ENCODE measurements at places on chromosomes 1 and 21.

DNA sequence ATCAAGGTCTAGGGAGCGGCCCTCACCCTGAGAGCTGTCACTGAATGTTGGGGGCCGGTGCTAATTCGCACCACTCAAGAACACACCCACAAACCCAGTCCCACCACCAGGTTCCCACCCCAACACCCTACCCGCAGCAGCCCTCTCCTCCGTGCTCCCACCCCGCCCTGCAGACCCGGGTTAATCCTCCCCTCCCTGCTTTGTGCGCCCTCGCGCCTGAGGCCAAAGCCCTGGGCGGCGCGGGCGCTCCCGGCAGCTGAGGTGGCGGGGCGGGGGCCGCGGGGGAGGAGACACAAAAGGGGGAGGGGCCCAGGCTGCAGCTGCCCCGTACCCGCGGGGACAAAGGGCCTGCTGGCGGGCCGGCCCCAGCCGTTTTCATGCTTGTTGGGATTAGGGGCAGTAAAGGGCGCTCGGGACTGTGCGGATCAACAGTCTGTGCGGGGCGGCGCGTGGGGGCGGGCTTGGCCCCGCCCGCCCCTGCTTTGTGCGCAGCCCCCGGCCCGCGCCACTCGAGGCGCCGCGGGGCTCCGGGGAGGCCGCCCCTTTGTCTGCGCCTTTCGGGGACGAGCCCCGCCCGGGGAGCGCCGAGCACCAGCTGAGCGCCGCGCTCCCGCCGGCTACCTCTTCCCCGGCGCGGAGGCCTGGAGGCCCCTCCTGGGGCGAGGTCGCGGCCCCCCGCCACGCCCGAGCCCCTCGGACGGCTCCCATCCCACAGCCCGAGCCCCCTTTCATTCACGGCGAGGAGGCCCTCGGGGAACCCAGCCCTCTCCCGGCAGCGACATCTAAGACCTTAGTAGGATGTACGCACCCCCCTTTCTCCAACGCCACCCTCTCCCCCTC lies 10.9 kb downstream of the C1orf216 start:
- DNase-seq: peak; percentile 14

DNA sequence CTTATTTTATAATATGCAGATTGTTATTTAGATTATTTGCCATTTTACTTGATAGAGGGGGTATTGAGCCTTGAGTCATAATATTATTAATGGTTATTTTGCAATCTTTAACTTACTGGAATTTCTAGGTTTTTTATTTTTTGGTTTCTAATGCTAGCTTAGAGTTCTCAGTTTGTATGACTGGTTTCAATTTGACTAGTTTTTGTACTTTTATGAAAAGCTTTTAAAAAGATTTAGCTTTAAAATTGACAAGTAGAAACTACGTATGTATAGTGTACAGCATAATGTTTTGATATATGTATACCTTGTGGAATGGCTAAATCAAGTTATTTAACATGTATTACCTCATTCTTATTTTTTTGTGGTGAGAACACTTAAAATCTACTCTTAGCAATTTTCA lies 41.5 kb downstream of the CEP350 start:
- DNase-seq: no peak

DNA sequence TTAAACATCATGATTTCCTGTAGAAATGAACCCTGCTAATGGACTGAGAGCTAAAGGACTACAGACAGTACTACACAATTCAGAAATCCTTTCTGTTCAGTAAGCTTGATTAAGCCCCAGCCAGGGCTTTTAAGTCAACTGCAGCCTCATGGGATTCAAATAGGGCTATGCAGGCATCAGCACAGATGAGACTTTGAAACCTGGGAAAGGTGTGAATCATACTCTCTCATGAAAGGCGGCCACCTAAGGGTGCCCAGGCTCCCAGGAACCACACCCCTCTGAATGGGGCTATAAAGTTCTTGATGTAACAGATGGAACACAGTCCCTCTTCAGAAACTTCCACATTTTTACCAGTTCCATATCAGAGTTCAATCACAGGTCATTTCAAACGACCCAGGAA lies 7.6 kb downstream of the SIPA1L2 start:
- peak; percentile 83 for DNase-seq

DNA sequence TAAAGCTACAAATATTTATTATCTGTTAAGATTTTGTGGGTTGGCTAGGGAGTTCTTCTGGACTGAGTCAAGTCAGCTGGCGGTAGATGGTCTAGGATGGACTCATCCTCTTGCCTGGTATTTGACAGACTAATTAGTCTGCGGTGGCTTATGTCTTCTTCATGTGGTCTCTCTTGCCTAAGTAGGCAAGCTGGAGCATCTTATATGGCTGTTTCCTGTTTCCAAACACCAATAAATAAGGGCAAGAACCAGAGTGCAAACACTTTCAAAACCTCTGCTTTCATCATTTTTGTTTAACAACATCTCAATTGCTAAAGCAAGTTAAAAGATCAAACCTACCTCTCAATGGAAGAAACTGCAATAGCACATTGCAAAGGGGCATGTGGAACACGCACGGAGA lies 484.8 kb downstream of the PTPRC start:
- DNase-seq: no peak

- no peak for DNase-seq
Measured at GRCh38 chr1:228472655-228473054, 14.5 kb upstream of the RNF187 start.

DNA sequence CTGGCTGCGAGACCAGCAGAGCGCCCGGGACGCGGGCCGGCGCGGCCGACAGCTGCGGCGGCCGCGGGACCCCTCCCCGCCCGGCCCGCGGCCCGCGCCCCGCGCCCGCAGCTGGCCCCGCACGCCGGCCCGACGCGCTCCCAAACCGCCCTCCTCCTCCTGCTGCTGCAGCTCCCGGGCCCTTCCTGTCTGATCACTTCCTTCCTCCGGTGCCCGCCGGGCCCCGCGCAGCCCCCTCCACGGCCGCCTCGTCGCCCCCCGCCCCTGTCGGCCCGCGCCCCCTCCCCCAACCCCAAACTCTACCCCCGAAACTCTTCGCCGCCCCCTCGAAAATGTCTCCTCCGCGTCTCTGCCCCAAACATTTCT lies 594 bp downstream of the LUZP1 start:
- DNase-seq: no peak

- no peak for DNase-seq
Measured at GRCh38 chr1:41546833-41547135, 62.3 kb upstream of the EDN2 start.

DNA sequence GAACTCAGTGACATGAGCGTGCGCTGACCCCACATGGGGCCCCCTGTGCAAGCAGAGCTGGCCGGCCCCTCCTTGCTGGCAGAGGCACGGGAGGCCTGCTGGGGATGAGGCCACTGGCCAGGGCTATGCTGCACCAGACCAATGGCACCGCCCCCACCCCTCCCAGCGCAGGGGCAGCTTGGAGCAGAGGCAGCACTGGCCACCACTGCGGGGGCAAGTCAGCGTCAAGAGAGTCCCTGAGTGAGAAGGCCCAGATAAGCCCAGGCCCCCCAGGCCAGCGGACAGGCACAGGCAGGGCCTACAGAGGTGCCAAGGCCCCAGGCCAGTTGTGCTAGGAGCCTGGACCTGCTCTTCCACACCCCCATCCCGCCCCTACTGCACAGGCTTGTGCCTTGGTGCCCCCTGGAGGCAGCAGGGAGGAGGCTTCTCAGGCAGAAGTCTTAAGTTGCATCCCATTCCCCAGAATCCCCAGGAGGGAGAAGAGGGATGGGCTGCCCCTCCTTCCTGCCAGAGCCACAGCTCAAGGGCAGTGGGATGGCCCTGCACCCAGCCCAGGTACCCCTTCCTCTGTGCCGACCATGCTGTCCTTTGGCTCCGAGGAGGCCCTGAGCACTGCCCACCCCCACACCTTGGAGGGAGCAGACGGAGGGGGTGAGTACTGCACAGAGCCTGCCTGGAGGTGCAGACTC lies 35.8 kb downstream of the EPHX1 start:
- DNase-seq: peak; percentile 22

DNA sequence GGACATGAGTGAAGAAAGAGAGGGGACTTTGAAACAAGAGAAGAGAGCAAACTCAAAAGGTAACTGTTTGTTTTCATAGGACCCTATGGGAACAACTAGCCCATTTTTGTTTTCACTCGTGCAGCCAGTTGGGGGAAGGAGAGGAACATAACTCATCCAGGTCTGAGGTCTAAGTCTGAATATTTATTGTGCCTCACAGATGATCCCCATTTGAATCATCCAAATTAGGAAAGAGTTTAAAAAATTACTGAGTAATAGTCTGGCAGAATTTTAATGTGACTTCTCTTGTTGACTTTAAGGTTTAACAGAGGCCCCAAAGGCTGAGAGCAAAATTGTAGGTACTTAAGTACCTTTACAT lies 10.4 kb upstream of the TSPAN2 start:
- no peak for DNase-seq

DNA sequence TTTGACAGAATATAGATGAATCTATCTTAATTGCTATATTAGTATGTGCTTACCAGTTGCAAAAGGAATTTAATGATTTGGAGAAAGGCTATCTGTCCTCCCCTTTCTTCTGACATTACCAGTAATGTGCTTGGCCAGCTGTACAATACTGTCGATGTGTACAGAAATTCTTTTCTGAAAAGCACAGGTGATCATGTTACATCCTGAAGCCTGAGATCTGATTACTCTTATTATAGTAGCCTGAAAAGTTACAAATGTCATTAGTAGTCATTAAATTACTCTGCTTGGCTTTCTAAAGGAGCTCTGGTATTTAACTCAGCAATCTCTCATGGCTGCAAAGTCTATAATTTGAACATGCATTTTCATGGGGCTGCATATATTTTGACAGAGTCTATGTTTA lies 209.8 kb downstream of the PTPRC start:
- no peak for DNase-seq

- no peak for DNase-seq
Measured at GRCh38 chr1:173903827-173904531, 13.1 kb downstream of the SERPINC1 start.

DNA sequence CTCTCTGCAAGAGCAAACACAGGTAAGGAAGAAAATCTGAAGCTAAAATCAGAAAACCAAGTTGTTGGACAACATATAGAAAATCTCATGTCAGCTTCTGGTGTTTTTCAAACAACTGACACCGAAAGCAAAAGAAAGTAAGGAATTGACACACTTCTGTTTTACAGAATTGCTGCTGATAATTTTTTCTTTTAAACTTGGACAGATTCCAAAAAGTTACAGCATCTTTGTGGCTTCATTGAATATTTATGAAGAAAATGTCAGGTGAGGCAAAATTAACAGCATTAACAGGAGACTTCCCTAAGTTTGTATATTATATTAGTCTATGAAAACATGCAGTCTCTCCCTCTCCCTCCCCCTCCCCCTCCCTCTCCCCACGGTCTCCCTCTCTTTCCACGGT lies 14.9 kb upstream of the CTSS start:
- no peak for DNase-seq

DNA sequence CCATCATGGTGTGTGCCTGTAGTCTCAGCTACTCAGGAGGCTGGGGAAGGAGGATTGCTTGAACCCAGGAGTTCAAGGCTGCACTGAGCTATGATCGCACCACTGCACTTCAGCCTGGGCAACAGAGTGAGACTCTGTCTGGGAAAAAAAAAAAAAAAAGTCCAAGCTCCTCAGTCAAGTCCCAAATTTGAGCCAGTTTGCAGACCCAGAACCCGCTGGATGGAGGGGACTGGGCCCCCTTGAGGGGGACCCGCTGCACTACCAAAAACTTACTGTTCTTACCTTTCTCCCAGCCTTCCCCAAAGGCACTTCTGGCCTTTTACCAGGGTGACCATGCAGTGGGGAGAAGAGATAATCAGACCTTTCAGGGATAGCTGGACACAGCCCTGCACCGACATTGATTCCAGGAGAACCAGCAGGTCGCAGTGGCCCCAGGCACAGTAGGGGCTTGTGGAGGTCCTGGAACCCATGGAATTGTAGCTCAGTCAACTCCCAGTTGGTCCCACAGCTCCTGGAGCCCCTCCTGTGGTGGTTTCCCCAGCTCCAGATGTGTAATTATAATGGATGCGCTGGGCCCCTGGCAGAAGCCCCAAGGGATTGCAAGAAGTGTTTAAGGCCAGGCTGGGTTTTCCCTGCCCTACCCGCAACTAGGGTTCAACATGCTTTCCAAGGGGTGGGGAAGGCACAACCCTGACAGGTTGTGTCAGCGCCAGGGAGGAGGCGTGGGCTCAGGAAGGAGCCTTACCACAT lies 4.1 kb upstream of the WNT9A start:
- DNase-seq: no peak

GRCh38 chr1:109239409-109240068 lies 9.8 kb upstream of the CELSR2 start:
- DNase-seq: no peak

GRCh38 chr1:181251001-181251712 lies 162.7 kb downstream of the IER5 start:
- peak; percentile 63 for DNase-seq

DNA sequence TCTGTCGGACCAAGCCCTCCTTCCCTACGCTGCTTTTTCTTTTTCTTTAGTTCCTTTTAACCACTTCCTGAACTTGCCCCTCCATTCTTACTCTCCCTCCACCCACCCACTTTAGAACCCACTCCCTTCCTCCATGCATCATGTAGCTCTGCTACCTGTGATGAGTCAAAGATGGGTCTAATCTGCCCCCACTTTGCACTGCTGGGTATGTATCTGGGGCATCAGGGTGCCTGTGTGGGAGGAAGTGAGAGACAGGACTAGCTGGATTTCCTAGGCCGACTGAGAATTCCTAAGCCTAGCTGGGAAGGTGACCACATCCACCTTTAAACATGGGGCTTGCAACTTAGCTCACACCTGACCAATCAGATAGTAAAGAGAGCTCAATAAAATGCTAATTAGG lies 157.7 kb downstream of the SEC16B start:
- no peak for DNase-seq

DNA sequence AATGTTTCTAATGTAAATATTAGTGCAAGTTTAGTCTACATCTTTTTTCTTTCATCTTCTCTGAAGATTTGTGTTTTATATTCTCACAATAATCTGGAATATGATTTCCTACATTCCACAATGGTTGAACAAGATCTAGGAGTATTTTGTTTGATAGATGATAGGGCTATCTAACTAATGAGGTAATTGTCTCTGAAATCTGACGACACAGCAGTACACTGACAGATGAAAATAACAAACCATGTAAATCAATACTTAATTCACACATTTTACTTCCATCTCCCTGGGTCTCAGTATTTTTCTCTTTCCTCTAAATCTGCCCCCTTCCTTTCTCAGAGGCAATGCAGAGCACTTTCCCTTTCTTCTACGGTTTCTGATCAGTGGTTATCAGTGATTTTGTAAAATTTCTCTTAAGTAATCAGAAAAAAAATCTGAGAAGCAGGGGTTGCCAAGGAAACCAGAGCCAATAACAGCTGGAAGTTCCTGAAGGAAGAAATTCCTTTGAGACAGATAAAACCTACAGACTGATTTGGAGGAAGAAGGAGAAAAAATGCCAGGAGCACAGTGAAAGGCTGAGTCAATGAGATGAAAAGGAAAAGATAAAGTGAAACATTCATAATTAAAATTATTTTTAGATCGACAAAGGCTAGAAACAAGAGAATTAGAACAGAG lies 7.3 kb upstream of the ANKRD13C start:
- DNase-seq: no peak

GRCh38 chr1:112983537-112984131 lies 27.6 kb upstream of the SLC16A1 start:
- DNase-seq: no peak

GRCh38 chr1:64685217-64685616 lies 59.7 kb upstream of the RAVER2 start:
- no peak for DNase-seq

- no peak for DNase-seq
Measured at GRCh38 chr1:84581648-84582047, 7.4 kb upstream of the CTBS start.

Data from LoVo (cell line).